ENCODE measurements at places on chromosomes 12 and 14.

DNA sequence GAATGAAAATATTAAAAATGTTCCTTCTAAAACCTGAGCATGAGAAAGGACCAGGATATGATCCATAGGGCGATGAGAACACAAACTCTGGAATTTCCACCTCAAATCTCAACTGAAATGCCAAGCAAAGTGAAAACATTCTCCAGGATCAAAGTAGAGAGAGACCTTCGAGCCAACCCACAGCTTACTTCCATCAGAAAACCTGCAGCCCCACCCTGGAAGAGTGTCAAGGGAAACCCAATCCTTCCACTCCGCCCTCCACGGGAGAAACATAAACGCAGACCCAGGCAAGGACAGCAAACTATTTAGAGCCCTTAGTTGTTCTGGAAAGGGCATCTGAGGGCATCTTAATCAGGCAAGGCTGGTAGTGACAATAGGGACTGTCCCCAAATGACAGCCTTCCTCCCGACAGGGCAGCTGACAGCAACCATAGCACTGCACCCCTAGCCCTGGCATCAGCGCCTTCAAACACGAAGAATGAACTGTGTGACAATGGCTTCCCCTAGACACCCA, 21.8 kb downstream of the SLC15A4 start:
- DNase-seq, result no peak

DNA sequence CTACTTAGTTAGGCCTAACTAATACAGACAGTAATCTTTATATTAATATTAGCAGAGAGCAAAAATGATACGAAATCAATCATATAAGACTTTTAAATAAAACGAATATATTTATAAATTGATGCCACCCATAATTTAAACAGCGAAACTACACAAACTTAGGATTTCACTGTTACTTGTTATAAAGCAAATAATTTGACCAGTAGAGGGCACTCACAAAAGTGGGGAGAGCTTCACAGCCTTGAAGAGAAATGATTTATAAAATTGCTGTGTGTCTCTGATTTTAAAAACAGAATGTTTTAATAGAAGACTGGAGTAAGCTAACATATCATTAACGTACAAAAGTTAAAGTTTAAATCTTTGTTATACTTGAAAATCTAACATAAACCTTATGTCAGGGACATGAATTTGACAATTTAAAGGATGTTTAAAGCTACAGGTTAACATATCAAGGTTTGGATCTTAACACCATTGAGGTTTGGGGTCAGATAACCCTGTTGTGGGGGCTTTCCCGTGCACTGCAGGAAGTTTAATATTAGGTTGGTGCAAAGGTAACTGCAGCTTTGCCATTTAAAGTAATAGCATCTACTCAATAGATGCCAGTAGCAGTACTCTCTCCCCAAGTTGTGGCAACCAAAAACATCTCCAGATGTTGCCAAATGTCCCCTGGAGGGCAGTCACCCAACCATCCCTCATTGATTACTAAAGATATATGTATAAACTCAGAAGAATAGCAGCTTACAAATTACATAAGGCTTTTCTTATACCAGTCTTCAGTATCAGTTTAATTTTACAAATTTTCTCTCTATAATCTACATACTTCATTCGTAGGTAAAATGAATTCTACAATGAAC, 9.3 kb downstream of the KRAS start:
- peak; percentile 85 for DNase-seq

- DNase-seq, result no peak
Measured at GRCh38 chr12:68290126-68290525, 36.7 kb upstream of the IL22 start.

- no peak for DNase-seq
Measured at GRCh38 chr14:55188686-55189295, 2.6 kb downstream of the DLGAP5 start.
